ENCODE measurements at places on chromosomes 12 and 14.

GRCh38 chr14:104602315-104602932 is 2.1 kb downstream of the TMEM179 start:
- DNase-seq = no peak

GRCh38 chr12:102478405-102479098 is 1.8 kb downstream of the IGF1 start:
- DNase-seq = no peak

GRCh38 chr12:47272412-47273190 is 192.8 kb upstream of the AMIGO2 start:
- DNase-seq = peak; percentile 44

GRCh38 chr14:50516091-50516490 is 16.3 kb downstream of the MAP4K5 start:
- DNase-seq = no peak

DNA sequence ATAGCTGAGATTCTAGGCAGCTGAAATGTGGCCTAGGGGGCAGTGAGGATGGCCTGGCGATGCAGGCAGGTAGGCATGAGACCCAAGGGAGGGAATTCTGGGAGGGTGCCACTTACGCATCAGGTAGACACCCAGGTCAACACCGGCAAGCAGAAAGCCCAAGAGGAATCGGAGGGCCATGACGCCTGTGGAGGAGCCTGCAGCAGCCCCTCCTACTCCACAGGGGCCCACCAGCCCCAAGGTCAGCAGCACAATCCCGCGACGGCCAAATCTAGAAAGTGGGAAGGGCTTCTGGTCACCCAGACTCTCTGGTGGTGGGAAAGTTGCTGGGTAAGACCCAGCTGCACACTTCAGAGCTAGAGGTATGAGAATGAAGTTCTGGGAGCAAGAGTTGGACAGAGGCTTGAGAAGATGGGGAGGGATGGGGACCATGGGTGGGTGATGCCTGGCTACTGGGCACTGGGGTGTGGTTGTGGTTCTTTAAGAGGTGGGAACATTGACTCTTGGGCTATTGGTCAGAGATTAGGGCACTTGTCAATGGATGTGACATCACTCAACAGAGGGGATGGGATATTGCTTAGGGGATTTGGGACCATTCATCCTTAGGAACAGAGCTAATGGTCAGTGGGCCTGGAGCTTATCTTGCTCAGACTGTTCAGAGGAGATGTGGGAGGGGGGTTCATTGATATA is 3.4 kb downstream of the SLC22A17 start:
- DNase-seq = no peak

DNA sequence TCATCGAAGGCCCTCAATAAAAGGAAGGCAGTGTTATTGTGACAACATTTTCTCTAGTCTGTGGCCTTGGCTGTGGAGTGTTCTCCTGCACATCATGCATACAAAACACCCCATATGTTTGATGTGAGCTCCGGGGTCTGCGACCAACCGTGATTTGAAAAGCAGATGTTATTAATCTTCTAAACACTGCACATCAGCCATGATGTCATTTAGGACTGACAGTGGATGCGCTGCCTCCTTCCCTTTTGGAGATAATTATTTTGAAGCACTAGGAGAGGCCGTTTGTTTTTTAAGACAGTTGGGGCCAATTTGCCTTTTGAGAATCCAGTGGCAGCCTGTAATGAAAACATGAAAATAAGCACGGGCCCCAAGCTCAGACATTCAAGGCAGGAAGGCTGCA is 1041.6 kb downstream of the BCL11B start:
- DNase-seq = no peak

GRCh38 chr12:104535369-104535768 is 78.6 kb downstream of the CHST11 start:
- DNase-seq = peak; percentile 95

GRCh38 chr12:116556964-116557698 is 2.0 kb upstream of the MAP1LC3B2 start:
- DNase-seq = peak; percentile 64

GRCh38 chr12:100951756-100952155 is 157.2 kb downstream of the ANO4 start:
- DNase-seq = no peak

DNA sequence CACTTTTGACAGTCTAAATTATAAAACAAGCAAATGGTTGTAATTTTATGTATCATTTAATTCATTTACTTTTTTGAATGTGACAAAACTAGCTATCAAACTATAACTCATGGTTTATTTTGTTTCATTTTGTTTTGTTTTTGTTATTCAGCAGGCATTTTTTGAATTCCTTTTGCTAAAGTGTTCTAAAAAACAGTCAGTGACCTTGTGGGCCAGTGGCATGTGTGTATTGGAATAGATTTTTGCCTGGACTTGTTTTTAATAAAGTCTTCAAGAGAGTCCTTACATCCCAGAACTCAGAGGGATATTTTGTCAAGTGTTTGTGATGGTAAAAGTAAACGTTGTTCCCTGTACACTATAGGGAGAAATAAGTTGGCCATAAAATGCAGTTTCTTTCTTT is 369.7 kb upstream of the SYT1 start:
- DNase-seq = no peak

DNA sequence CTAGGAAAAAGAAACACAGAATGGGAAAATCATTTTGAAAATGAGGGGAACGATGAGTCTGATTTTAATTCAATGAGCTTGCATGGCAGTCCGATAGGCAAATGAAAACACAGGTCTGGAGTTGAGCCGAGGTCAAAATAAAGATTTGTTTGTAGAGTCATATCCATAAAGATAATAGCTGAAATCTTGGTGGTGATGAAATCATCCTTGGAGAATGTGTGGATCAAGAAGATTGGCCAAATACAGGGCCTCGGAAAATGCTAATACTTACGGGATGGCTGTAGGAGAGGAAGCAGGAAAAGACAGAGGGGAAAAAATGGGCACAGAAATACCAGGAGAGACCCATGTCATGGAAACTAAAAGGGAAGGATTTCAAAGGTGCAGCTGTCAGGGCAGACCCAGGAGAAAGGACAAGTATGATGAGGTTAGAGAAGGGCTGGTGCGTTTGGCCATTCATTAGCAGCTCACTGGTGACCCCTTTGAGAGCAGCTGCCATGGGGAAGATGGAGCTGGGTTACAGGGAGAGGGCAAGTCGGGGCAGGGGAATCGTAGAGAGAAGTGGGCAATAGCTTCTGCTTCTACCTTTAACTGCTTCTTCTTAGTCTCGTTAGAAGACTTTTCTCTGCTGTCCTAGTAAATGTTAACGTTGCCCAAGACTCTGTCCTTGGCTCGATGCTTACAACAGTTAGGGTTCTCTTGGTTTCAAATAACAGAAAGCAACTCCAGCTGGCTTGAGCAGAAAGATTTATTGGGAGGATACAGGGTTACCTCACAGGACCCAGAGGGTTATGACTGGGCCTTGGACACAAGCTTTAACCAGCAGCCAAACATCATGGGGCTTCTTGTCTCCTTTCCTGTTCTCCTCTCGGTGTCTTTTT is 161.8 kb downstream of the EFCAB11 start:
- DNase-seq = peak; percentile 50

GRCh38 chr12:113929312-113929989 is 36.7 kb downstream of the RBM19 start:
- DNase-seq = no peak

All from fibroblast of skin of right biceps (primary cell).